ENCODE measurements at places on chromosomes 4 and X.

DNA sequence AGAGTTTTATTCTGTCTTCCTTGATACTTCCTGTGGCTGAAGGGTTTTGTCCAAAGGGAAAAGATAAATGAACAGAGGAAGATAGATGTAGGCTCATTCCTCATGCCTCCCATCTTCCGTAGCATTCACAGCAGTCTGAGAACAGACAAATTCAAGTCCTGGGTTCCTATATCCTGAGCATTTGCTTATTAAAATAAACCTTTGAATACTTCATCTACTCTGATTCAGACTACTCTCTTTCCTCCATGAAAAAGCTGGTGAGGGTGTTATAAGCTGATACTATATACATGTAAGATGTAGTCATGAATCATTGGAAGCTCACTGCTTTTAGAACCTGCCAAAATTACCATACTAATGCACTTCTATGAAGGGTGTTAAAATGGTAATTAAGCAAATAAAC is 61.2 kb downstream of the GAB1 start:
- DNase-seq: no peak

GRCh38 chr4:80229590-80229989 is 32.3 kb downstream of the PRDM8 start:
- DNase-seq: no peak

DNA sequence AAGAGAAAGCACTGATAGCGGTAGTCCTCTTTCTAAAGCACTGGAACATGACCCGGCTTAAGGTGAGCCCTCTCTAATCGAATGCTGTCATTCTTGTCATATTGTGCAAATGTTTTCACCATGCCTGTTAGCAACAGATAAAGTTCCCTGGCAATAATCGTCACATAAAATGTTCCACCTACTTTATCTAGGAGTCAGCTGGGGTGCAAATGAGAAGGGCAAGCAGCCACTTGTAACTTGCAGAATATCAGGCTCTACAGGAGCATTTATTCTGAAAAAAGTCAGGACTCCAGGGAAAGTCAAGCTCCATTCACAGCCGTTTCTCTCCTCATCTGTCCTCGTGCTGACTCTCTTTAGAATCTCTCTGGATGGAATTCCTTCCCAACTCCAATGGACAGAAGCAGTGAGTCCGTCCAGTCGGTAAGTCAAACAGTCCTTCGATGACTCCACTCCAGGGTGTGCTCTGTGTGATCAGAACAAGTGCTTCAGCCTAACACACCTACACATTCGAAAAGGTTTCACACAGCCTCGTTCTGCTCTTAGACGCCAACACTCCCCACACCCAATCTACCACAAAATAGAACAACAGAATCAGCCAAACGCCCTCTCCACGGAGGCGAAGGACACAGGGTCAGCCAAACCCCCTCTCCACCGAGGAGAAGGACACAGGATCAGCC is 101.7 kb upstream of the FRG1 start:
- DNase-seq: no peak

DNA sequence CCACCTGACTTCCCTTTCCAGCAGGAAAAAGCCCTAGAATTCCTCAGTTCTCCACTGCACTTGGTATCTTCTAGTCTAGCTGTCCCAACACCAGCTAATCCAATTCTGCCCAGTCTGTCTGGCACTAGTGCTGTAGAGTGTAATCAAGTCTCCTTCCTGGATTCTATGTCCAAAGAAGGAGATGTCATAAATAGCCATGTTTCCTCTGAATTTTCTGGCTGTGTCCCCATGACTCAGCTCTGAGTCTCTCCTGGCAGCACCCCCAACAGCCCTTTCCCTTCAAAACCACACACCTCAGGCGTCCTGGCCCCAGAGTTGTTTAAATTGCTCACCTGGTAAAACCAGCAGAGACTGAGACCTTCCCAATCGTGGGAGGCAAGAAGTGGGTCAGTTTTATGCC is 197.2 kb downstream of the GRXCR1 start:
- DNase-seq: no peak

GRCh38 chrX:152306331-152306730 is 144.8 kb downstream of the GABRA3 start:
- DNase-seq: no peak

GRCh38 chrX:23251043-23251442 is 83.6 kb upstream of the PTCHD1 start:
- no peak for DNase-seq

DNA sequence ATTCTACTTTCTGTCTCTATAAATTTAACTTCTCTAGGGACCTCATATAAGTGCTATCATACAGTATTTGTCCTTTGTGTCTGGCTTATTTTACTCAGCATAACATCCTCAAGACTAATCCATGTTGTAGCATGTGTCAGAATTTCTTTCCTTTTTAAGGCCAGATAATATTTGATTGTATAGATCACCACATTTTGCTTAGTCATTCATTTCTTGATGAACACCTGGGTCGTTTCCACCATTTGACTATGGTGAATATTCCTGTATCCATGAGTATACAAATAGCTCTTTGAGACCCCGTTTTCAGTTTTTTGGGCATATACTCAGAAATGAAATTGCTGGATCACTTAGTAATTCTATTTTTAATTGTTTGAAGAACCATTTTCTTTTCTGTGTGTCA is 12.0 kb downstream of the CNGA2 start:
- no peak for DNase-seq

DNA sequence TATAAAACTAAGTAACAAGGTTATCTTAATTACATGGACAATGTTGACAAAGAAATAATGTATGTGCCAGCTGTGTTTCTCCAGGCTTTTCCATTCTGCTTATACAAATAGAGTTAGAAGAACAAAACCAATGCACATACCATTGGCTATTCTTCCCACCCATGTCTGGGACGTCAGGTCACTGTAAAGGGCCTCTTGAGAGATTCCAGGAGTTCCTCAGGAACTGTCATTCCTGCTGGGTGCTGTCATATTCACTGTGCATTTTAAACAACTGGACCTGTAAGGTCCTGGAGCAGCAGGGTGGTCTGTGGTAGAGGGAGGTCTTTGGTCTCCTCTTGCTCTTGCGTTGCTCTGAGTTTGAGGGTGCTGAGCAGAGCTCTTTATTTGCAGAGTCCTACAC is 74.6 kb upstream of the AP1S2 start:
- DNase-seq: no peak

DNA sequence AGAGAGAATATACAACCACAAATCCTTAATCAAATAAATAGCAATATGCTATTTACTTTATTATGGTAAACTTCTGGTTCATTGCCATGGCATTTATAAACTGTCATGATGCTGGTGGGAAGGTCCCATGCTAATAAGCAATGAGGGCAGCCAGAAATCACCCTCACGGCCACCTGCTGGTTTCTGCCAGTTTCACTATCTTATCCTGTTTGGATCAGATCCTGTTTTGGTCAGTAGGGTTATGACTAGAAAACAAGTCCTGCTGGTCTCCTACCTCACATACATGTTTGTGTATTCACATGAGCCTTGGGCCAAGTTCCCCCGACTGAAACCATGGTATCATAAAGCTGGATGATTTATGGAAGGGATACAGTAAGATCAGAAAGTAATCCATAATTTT is 28.1 kb downstream of the XAGE5 start:
- DNase-seq: no peak

- DNase-seq: no peak
Observed at GRCh38 chr4:53132132-53132891, 233.5 kb downstream of the SCFD2 start.

- DNase-seq: no peak
Observed at GRCh38 chr4:104188301-104188700, 306.4 kb downstream of the CXXC4 start.

GRCh38 chr4:79865201-79865597 is 207.8 kb downstream of the ANTXR2 start:
- no peak for DNase-seq

DNA sequence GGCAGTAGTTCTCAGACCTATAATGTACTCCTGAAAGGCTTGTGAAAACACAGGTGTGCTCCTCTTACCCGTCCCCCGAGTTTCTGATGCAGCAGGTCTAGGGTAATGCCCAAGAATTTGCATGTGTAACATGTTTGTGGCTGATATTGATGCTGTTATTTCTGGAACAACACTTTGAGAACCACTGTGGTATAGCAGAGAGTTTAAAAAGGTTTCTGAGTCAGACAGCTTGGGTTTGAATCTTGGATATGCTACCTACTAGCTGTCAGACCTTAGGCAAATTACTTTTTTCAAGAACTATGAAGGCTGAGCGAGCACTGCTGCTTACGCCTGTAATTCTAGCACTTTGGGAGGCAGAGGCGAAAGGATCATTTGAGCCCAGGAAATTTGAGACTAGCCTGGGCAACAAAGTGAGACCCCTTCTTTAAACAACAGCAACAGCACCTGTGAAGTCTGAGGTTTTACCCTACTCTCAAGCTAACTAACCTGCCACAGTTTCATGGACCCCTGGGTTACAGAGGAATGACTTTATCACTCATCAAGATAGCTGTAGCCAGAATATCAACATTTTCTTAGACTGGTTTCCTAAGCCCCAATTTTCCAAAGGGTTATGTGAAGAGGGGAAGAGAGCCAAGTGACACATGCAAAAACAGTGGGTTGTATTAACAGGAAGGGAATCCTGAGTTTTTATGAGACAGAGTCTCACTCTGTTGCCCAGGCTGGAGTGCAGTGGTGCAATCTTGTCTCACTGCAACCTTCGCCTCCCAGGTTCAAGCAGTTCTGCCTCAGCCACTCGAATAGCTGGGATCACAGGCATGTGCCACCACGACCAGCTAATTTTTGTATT is 5.1 kb downstream of the AFF1 start:
- DNase-seq: peak; percentile 17
